Activated gamma-delta T cell (primary cell): ENCODE measurements at places on chromosomes 2 and 18.

- no peak for DNase-seq
These were observed 12.3 kb upstream of the SMAD7 start for GRCh38 chr18:48962994-48963561.

GRCh38 chr2:11140492-11140891, 14.8 kb upstream of the SLC66A3 start:
- no peak for DNase-seq

- no peak for DNase-seq
These were observed 4.6 kb downstream of the CHRNG start for GRCh38 chr2:232543928-232544631.

- DNase-seq: no peak
These were observed 292.7 kb upstream of the SLC39A10 start for GRCh38 chr2:195364015-195364965.

DNA sequence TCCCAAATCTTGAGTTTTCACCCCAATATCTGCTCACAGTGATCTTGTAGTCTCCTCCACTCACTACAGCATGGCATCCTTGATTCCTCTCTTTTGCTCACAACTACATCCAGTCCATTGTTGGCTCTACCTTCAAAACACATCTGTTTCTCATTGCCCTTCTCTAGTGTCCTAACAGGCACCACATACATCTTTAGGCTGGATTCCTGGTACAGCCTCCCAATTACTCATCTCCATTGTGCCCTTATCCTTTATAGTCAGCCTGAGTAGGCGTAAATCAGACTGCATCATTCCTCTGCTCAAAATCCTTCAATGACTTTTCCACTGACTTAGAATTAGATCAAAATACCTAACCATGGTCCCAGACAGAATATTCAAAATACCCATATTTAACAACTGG, 10.7 kb upstream of the TAF1B start:
- DNase-seq: no peak

- DNase-seq: no peak
These were observed 195.2 kb downstream of the GLI2 start for GRCh38 chr2:120930864-120931263.

- DNase-seq: no peak
These were observed 95.8 kb upstream of the SMAD2 start for GRCh38 chr18:48026216-48026615.

GRCh38 chr2:234745347-234745746, 206.5 kb upstream of the SH3BP4 start:
- DNase-seq: no peak

DNA sequence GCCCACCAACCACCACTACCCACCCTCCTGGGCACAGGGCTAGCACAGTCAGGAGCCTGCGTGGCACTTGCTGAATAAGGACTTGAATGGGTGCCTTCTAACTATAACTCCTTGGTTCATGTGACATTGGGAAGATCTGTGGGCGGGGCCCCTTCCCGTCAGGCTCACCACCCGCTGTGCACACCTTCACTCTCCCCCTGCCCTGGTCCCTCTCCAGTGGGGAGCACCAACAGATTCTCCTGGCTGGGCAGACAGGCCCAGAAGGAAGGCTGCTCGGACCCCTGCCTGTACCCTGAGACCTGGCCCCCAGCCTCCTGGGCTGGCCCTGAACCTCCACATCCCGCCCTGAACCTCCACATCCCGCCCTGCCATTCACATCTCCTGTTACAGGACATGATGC, 33.4 kb upstream of the POMC start:
- no peak for DNase-seq

DNA sequence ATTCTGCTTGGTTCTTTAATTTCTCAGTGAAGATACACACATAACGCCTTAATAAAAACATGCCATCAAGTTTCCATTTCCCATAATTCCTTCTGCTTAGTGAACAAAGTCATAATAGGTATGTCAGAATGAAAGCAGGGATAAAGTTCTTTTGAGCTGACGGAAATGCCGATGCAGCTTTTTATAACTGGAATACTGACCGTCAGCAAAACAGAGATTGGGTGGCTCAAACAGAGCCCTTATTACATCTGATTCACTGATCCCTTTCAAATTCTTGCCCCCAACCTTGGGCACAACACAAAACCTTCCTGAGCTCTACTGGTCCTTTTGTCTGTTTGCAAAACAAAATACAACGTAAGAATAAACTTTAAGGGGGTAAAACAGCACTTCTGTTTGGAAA, 140.4 kb downstream of the CDH2 start:
- no peak for DNase-seq

- DNase-seq: no peak
These were observed 55.3 kb downstream of the EDAR start for GRCh38 chr2:108933691-108934117.

DNA sequence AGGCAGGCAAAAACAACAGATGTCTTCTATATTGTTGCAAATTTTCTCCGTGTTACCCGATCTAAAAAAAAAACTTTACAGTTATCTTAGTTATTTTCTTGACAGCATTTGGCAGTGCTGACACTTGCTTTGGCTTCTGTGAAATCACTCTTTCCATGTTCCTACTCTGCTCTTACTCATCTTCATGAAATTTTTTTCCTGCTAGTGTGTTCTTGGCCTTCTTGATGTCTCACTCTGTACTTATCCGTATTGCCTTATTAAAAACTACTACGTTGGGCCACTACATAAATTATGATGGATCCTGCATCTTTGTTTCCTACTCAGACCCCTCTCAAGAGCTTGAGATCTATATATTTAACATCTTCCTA, 134.4 kb downstream of the IKZF2 start:
- no peak for DNase-seq

DNA sequence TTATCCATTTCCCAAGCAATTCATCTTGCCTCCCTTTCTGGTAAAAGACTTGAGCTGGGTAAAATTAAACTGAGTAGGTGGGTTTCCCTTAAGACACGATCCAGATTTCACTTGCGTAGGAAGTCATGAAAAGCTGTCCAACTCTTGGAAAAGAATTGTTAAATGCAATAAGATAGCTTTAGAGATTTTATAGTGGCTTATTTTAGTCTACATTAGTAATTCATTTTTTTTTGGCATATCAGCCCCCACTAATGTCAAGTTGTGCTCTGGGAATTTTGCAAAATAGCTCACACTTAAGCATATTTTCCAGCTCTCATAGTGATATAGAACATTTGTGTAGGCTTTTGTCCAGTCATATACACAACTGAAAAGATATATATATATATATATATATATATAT, 344.7 kb upstream of the FIGN start:
- no peak for DNase-seq

DNA sequence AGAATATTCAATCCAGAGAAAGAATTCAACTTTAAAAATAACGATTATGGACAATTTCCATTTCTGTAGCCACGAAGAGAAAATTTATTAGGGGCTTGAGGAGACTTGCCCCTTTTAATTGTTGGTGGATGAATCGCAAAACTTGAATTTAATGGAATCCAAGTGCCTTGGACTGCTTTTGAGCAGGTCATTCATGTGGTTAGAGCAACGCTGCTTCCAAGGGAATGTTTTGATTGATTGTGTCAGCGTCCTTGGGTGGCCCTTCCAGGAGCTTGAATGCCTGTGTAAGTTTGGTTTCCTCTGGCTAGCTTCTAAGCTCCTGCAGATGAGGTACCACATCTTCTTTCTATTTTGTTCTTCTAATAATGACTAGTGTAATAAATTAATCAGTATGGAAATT, 213.4 kb downstream of the LTBP1 start:
- no peak for DNase-seq

GRCh38 chr2:10204326-10205161, 82.0 kb downstream of the RRM2 start:
- DNase-seq: no peak
